Adrenal gland (tissue), 19 donors: ENCODE measurements at places on chromosomes 3 and 15. TPM values are rescaled to one million over a fixed set of nuclear protein-coding genes. Genes with fewer than 3 reads are reported as not detected.
A peak's percentile ranks its signal among the peaks of the same experiment; 100 is the strongest.

The UPK1B gene
- total RNA-seq = not detected

The OR5K2 gene
- not detected for total RNA-seq

The ZBTB47 gene
- 39.4 TPM for total RNA-seq

GRCh38 chr3:66577426-66578203 lies 76.8 kb upstream of the LRIG1 start:
- no peaks in the 10 kb centered on the region for H3K4me1 ChIP-seq
- no peak overlapping the region for H3K4me3 ChIP-seq
- H3K27me3 ChIP-seq = no peaks in the 10 kb centered on the region
- DNase-seq = no peak

GRCh38 chr3:155370764-155371503 lies 77.5 kb upstream of the STRIT1 start:
- H3K36me3 ChIP-seq = no peaks in the 10 kb centered on the region
- no peak overlapping the region for H3K4me3 ChIP-seq
- no peak for DNase-seq

DNA sequence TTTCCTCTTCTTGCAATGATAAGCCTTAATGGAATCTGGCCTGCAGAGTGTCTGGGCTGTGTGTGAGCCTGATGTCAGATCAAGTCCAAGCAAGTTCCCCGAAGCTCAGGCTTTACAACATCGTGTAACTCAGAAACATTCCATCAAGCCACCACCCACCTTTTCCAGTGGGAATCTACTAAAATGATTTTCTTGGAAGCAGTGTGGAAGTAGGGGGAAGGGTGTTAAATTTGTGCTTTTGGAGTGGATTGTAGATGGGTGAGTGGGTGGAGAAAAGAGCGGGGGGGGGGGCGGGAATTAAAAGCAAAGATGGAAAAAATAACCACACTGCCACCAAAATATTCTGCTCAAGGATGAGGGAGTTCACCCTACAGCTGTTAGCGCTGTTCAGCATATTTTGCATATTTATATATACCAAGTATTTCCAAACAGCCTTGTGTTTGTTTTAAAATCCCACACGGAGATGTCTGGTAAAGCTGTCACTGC lies 53.6 kb downstream of the VGLL3 start:
- no peaks in the 10 kb centered on the region for H3K36me3 ChIP-seq
- no peak overlapping the region for H3K4me3 ChIP-seq
- no peak for DNase-seq
- H3K27ac ChIP-seq = no peak overlapping the region
- no peaks in the 10 kb centered on the region for H3K27me3 ChIP-seq
- H3K4me1 ChIP-seq = no peaks in the 10 kb centered on the region

DNA sequence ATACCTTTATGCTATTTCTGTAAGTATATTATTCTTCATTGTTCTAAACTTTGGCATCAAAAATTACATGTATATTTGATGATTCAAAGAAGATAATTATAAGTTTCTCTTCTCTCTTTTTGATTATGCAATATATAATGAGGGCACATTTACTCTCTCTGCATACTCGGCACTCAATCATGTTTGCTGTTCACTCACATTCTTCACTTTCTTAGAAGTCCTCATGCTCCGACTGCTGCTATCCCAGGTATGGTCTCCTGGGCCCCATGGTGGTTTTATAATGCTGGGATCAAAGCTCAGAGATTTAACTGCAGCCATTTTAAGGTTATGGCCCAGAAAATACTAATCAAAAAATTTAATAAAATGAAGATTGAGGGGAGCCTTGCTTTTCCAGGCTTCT lies 529.7 kb upstream of the IL12A start:
- H3K4me1 ChIP-seq = no peaks in the 10 kb centered on the region
- H3K27ac ChIP-seq = no peak overlapping the region
- no peaks in the 10 kb centered on the region for H3K36me3 ChIP-seq
- H3K4me3 ChIP-seq = no peak overlapping the region
- H3K27me3 ChIP-seq = no peaks in the 10 kb centered on the region

- H3K4me1 ChIP-seq = no peaks in the 10 kb centered on the region
- no peaks in the 10 kb centered on the region for H3K36me3 ChIP-seq
- H3K4me3 ChIP-seq = no peak overlapping the region
- H3K27me3 ChIP-seq = peaks cover 4% of the 10 kb centered on the region
- peak; percentile 47 for DNase-seq
- H3K27ac ChIP-seq = no peak overlapping the region
These were observed 78.0 kb upstream of the SLC25A36 start for GRCh38 chr3:140863580-140864009.

GRCh38 chr3:7166460-7166859 lies 305.5 kb downstream of the GRM7 start:
- DNase-seq = no peak
- no peaks in the 10 kb centered on the region for H3K4me1 ChIP-seq
- no peak overlapping the region for H3K27ac ChIP-seq
- no peaks in the 10 kb centered on the region for H3K27me3 ChIP-seq
- no peak overlapping the region for H3K4me3 ChIP-seq

DNA sequence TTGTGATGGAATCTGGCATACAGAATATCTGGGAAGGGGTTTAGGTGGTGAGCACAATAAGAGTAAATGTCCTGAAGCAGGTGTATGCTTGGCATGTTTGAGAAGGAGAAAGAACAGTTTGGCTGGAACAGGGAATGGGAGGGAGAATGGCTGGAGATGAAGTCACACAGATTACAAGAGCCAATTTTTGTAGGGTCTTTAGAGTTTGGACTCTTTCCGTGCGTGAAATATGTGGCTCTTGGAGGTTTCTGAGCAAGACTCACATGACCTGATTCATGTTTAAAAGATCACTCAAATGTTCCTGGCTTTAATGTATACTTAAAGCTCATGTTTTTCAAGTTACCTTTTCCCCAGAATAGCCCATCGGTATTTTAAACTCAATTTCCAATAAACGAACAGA lies 32.8 kb downstream of the SPRED1 start:
- no peaks in the 10 kb centered on the region for H3K27me3 ChIP-seq
- no peak for DNase-seq
- no peaks in the 10 kb centered on the region for H3K36me3 ChIP-seq
- H3K4me1 ChIP-seq = peaks cover 11% of the 10 kb centered on the region
- H3K4me3 ChIP-seq = no peak overlapping the region
- H3K27ac ChIP-seq = no peak overlapping the region
